AG08396 (cell line): ENCODE measurements at places on chromosomes 16 and 17.

DNA sequence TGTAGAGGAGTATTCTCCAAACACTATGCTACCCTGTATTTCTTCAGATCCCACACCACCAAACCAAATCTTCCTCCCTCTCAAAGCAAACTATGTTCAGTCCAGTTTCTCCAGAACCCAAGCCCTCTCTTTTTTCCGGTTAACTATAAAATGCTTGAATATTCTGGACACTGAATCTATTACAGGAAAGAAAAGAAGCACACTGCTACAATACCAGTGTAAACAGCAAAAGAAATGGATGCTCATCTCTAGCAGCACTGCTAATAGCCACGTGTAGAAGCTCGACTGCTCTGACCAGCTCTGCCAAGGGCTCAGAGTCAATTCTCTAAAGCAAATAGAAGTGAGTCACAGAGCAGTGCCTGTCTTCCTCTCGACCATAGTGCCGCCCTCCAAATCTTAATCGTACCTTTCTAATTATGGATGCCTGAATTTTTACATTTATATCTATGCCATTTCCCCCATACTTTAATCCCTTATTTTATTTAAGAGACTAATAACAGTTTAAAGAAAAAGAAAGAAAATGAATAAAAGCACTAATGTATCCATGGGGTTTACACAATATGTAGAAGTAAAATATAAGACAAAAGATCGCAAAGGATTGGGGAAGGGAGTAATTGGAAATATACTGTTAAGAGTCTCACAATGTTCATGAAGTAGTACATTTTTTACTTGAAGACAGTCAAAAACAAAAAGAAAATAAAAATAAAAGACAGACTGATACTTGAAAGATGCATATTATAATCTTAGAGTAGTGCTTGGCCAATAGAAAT is 154.5 kb downstream of the PARN start:
- DNase-seq: no peak

DNA sequence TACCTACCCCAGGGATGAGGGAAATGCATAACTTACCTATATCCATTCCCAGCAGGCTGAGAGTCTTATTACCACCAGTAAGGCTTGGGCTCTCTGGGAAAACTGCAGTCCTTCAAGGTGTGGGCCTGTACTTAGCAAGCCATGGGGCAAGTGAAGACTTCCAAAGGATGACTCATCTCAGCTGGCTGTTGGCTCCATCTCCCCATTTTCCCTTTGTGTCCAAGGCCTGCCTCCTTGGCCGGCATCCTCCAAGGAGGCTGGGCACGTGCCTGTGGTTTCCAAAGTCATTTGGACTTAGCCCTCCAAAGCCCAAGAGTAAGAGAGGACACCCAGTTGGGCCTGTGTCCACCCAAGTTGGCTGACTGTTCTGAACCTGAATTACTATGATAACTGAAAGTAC is 89.8 kb downstream of the TMEM100 start:
- DNase-seq: peak; percentile 15

GRCh38 chr16:48503336-48503735 is 106.6 kb downstream of the N4BP1 start:
- DNase-seq: no peak

DNA sequence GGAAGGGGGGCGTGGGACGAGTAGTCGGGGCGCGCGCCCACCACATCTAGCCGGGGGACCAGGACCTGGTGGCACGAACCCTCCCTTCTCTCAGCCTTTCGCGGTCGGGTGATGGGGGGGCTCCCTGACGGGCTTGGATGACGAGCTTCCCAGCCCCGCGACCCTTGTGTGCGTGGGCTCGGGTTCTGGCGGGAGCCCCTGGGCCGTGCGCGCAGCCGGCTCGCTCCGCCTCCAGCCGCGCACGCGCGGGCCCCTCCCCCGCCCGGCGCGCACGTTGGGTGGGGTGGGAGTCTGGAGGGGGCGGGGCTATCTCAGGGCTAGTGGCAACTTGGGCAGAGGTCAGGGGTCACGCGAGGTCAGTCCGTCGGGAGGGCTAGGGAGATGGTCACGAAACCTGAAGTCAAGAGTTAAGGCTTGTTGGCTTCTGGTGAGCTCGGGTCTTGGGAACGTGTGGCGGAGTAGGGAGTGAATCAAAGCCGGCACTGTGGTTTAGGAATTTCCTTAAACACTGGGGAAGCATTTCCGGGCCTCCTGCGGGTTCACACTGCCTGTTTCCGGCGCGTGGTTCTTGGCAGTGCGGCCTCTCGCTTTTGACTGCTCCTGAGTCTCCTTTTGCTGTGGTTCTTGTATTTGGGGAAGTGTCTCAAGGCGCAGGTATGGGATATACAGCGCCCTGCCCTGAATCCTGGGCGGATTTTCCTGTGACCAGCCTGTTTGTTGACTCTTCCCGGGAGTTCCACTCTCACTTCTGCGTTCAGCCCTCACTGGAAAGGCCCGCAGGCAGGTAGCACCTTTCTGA is at the start of gene SRCAP:
SRCAP (plus strand) TSS at position 356 of the 799 bp plus-strand sequence. CDS start 1,654 bp downstream, outside the sequence.
- peak; percentile 93 for DNase-seq

DNA sequence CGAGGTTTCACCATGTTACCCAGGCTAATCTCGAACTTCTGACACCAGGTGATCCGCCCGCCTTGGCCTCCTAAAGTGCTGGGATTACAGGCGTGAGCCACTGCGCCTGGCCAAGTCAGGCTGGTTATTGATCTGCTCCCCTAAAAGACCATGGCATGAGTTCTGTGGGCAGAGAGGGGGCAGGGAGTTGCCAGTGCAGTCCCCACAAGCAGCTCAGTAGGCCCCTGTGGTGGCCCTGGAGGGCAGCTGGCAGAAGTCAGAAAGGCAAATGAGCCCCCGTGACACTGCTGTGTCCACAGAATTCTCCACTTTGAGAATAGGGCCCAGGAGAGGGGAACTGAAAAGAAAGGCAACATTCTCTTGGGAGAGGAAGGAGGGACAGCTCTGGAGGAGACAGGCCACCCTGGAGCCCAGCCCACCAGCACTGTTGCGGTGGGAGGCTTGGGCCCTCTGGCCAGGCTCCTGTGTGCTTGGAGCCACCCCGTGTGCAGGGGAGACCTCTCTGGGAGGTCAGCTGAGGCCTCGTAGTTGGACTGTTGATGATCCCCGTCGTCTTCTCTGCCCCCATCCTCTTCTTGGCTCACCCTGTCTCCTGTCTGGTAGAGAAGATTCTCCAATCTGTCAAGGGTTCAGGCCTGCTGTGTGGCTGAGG is 2.1 kb upstream of the AMDHD2 start:
- no peak for DNase-seq

DNA sequence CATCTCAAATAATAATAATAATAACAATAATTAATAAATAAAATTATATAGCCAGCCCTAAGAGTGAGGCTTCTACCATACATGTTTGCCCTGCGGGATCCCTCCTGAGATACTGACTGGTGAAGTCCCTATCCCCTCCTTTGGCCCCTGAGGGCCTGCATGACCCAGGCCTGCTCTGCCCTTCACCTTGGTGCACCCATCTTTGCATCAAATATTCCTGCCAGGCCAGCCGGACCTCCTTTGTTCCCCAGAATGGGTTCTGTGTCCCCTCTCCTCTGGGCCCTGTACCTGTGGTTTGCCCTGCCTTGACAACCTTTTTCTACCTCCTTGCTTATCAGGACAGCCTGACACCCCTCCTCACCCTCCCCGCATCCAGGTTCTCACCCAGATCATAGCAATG is 2.0 kb upstream of the RNF112 start:
- no peak for DNase-seq

GRCh38 chr17:27402943-27403342 is 53.3 kb upstream of the KSR1 start:
- DNase-seq: no peak

DNA sequence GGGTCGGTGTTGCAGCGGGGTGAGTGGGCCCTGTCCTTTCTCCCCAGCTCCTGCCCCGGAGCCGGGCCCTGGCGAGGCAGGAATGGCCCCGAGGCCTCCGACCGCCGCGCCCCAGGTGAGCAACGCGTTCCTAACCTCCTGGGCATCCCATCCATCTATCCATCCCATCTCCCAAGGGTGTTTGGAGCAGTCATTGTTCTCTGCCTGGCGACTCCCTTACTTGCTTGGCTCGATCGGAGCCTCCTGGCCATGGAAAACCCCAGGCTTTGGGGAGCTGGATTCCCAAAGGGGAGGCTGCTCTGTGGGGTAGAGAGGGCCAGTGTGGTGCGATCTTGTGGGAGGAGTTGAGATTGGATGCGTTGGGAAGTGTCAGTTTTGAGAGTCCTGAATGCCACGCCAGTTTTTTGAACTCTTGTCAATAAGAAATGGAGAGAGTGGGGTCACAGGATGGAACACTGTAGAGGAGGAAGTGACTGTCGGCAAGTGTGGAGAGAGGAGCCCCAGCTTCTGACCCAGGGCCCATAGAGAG is 684 bp downstream of the ZFP90 start:
- peak; percentile 39 for DNase-seq

DNA sequence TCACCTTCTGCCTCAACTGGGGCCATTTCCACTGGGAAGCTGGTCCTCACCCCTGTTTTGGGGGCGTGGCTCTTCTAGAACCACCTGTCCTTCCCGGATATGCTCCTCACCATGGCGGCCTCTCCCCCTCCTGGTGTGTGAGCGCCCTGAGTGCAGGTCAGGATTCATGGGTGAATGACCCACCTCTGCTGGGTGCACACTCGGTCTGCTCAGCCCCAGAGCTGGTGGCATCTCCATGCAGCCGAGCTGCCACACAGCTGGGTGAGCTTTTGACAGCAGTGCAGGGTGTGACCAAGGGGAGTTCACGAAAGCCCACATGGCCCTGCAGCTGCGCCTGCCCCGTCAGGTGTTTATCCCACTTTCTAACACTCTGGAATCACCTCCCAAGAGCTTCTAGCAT is 27.3 kb downstream of the GRIN2C start:
- no peak for DNase-seq

DNA sequence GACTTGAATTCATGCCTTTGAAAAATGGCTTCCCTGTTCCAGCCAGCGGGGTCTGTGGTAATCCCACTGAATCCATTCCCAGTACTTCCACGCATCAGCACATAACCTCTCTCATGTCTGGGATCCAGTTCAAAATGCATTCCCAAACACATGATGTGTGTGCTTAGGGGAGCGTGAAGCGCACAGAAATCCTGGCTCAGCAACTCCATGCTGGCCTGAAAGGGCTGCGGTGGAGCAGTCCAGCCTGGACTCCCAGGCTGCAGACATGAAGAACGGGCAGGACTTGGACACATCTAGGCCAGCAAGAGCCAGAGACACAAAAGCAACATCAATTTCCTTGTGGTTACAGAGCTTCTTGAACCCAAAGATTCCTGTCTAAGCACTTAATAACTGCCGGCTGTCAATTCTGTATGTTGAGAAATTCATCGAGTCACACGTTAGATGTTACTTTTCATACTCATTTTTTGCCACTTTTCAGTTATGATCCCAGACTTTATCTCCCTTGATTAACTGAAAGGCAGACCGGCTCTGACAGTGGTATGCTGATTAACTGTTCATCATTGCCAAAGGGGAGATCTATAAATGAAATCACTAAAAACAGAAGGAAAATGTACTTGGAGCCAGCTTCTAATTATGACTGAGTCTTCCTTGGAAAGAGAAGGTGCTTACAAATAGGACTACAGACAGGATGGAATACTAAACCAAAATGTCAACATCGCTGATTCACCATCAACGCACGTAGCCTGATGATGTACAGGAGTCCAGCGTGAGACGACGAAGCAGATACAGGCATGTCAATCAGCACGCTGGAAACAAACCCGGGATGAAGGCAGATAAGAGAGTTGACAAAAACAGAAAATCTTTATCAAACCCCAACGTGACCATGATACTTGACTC is 23.0 kb downstream of the NSMCE1 start:
- DNase-seq: peak; percentile 48

DNA sequence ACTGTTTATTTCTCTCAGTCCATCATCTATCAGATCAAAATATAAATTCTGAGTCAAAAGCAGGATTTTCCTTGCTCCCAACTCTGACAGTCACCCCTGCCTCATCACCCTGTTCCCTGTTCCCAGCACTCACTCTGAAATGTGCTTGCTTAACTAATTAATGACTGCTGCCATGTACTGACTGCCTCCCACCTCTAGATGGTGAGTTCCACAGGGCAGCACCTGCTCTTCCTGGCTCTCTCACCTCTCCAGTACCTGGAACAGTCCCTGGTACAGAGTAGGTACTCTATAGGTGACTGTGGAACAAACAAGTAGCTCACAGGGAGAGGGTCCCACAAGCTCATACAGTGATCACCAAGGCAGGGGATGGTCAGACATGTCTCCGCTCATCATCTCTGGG is 114.3 kb upstream of the C16orf82 start:
- no peak for DNase-seq

DNA sequence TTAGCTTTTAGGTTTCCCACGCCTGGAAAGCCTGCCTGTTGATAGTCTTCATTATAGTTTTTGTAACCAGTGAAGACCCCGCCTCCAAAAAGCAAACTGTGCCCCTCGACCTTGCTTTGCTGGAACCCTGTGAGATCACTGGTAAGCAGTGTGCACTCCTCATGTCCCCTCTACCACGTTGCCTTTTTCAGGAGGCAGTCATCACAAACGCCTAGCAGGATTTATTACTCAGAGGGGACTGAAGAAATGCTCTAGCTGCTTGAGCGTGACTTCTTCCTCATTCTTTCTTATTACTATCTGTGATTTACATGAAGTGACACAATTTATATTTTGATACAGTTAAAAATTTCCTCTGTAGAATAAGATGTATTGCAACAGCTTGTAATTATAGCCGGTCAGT is 6.5 kb upstream of the KRTAP3-1 start:
- DNase-seq: no peak

DNA sequence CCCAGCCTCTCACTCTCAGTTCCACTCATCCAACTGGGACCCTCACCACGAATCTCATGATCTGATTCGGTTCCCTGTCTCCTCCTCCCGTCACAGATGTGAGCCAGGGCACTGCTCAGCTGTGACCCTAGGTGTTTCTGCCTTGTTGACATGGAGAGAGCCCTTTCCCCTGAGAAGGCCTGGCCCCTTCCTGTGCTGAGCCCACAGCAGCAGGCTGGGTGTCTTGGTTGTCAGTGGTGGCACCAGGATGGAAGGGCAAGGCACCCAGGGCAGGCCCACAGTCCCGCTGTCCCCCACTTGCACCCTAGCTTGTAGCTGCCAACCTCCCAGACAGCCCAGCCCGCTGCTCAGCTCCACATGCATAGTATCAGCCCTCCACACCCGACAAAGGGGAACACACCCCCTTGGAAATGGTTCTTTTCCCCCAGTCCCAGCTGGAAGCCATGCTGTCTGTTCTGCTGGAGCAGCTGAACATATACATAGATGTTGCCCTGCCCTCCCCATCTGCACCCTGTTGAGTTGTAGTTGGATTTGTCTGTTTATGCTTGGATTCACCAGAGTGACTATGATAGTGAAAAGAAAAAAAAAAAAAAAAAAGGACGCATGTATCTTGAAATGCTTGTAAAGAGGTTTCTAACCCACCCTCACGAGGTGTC is 26.6 kb downstream of the STH start:
- no peak for DNase-seq

GRCh38 chr17:21287703-21288449 is 3.4 kb downstream of the MAP2K3 start:
- DNase-seq: peak; percentile 91
